ENCODE measurements at places on chromosomes 6 and 20.

GRCh38 chr6:16437984-16438383 is 199.6 kb downstream of the GMPR start:
- no peak for DNase-seq

DNA sequence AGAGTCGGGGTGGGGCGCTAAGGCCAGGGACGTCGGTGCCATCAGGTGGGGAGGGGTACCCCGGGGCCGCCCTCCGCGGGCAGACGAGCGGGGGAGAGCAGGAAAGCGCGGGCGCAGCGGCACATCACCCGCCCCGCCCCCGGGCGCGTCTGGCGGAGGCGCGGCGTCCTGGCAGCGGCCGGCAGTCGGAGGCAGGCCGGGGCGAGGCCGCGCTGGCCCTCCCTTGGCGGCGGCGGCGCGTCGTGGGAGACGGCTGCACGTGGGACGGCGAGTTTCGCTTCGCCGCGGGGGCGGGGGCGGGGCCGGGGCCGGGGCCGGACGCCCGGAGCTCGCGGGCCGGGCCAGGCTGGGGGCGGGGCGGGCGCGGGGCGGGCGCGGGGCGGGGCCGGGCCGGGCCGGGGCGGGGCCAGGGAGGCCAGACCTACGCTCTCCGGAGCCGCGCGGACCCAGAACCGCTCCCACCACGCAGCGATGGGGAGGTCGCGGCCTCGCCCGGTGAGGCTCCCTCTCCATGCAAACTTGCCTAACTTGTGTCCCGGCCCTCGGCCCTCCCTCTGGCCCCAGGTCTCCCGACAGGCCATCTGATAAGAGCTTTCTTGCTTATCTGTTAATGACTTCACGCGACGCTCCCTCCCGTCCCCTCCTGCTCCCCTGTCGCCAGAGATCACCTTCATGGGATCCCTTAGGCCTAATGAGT is 12.5 kb downstream of the ITPR3 start:
- no peak for DNase-seq

DNA sequence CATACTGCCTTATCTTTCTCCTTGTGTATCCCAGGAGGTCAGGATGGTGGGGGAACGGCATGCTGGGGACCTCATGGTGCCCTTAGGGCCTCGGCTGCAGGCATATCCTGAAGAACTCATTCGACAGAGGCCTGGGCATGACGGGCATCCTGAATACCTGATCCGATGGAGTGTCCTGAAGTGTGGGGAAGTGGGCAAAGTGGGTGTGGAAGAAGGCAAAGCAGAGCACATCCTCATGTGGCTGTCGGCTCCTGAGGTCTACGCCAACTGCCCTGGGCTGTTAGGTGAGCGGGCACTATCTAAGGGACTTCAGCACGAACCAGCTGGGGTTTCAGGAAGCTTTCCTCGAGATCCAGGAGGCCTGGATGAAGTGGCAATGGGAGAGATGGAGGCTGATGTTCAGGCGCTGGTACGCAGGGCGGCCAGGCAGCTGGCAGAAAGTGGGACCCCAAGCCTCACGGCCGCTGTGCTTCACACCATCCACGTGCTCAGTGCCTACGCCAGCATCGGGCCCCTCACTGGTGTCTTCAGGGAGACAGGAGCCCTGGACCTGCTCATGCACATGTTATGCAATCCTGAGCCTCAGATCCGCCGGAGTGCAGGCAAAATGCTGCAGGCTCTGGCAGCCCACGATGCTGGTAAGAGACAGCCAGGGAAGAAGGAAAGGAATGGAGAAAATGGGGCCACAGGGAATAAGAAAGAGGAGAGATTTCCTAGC is 2.4 kb downstream of the CUL9 start:
- no peak for DNase-seq

- peak; percentile 24 for DNase-seq
Measured at GRCh38 chr20:57223648-57224489, 42.6 kb downstream of the BMP7 start.

DNA sequence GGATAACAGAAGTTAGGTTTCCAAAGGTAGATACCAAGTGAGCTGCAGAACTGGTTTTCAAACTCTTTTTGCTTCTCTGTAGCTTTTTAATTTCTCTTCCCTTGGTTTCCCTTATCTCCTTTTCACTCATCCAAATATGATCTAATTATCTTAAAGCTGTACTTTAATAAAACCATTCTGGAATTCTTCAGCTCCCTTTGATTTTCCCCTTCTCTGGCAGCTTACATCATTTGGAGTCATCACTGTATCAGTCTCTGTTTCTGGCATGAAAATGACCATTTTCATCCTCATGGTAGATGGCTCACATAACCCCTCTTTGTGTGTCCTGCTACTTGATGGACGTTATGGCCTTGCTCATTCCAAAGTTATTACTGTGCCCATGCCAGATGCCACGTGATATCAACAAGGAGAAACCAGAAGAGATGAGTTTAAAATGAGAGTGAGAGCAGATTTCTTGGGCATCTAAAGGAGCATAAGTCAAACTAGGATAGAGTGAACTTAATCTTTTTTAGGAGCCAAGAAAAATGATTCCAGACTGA is 620.2 kb downstream of the QKI start:
- no peak for DNase-seq

GRCh38 chr6:166419286-166419685 is 36.5 kb upstream of the MPC1 start:
- DNase-seq: peak; percentile 49

DNA sequence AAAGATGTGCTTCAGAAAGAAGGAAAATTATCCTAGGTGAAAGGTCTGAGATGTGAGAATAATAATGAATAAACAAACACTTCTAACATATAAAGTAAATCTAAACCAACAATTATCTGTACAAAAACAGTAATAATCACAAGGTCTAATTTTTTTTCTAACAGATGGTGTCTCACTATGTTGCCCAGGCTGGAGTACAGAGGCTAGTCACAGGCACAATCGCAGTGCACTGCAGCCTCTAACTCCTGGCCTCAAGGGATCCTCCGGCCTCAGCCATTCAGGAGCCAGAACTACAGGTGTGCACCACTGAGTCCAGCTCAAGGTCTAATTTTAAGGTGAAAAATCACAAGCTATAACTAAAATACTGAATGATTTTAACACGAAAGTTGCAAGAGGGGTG is 17.0 kb upstream of the ZC3H12D start:
- DNase-seq: no peak

- DNase-seq: no peak
Measured at GRCh38 chr20:19284400-19285178, 72.1 kb downstream of the SLC24A3 start.

DNA sequence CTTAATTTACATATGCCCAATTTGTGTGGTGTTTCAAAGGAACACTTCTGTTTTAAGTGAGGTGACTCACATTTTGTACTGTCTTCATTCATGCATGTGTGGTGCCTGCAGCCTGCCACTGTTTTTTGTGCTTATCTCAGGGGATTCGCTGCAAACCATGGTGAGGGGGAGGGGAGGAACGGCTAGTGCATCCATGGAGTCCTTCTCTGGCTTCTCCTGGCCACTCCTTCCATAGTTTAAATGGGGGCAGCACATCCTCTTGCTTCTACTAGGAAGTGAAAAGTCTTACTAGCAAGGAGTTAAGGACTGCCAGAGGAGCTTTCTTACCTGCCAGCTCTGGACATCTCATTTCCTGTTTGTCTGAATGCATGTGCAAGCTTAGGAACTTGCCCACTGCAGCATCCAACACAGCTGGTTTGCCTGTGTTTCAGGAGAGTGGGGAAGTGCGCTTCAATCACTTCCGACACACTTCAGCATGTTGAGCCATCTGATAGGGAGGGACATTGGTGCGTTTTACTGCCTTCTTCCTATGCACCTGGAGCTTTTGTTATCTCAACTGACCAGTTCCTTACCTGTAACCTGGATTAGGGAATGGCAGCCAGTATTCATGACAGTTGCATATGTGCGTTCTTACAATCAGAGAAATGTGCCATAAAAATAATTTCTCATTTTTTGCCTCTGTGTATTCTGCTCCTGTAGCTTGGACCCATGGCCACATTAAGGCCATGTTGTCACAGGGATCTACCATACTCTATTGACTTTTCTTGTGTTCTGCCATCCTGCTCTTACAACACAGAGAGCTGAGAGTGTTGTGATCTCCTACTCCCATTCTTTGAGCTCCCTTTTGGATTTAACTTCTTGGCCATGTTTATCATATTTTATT is 211.3 kb downstream of the ARID1B start:
- no peak for DNase-seq

DNA sequence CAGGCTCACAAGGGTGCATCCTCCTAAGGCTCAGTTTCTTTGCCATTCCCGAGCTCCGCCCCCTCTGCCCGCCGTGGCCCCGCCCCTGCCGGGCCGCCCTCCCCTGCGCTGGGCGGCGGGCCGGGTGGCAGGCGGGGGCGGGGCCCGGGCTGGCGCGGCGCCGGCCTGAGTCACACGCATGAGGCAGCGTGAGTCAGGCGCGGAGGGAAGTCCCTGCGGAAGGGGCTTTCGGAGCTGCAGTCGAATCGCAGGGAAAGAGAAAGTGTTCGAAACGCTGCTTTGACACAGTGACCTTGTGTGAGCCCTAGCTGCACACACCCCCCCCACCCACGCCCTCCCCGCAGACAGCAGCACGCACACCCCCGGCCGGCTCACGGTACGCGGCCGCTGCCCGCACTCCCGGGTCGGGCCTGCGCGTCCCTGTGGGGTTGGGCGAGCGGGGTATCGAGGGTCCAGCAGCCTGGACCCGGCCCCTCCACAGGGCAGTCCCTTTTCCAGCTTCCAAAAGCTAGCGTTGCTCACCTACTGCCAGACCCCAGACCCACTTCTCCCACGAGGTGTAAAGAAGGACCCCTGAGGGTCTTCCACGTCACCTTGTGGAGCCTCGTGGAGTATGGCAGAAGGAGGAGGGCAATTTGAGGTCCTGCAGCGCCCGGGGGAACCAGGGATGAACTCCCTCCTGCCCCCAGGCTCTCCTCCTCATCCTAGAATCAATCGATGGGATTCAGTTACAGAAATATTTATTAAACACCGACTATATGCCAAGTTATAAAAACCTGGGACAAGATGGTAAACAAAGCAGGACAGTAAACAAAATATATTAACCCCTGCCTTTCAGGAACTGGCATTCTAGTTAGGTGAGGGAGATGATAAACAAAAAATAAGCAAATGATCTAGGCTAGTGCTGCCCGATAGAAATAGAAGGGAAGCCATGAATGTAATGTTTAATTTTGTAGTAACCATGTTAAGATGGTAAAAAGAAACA is 12.4 kb upstream of the HMGA1 start:
- peak; percentile 84 for DNase-seq

GRCh38 chr6:146426516-146426915 is 117.1 kb upstream of the RAB32 start:
- no peak for DNase-seq

DNA sequence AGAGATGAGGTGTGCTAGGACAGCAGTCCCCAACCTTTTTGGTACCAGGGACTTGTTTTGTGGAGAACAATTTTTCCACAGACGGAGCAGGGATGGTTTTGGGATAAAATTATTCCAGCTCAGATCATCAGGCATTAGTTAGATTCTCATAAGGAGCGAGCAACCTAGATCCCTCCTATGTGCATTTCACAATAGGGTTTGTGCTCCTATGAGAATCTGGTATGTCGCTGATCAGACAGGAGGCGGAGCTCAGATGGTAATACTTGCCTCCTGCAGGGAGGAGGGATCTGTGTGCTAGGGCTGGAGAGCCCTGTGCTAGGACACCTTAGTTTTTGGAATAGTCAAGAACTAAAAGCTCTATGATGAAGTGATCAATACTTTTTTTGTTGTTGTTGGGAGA is 2.5 kb downstream of the SMIM13 start:
- peak; percentile 29 for DNase-seq

- DNase-seq: no peak
Measured at GRCh38 chr20:53937929-53938367, 132.4 kb downstream of the BCAS1 start.

DNA sequence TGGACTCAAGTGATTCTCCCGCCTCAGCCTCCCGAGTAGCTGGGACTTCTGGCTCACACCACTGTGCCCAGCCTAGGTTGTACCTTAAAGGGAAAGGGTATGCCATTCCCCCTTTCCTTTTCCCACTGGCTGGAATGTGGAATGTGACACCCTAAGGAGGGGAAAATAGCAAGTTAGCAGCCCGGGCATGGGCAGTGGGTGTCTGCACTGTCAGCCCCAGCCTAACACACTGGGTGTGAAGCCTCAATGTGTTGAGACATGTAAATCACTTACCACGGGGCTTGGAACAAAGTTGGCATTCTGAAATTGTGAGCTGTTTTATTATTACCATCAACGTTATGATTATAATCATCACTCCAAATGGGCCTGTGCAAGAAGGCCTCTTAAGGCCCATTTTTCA is 80.8 kb upstream of the PTPN1 start:
- peak; percentile 66 for DNase-seq

- DNase-seq: peak; percentile 41
Measured at GRCh38 chr6:109008537-109009235, 86.0 kb downstream of the SESN1 start.

DNA sequence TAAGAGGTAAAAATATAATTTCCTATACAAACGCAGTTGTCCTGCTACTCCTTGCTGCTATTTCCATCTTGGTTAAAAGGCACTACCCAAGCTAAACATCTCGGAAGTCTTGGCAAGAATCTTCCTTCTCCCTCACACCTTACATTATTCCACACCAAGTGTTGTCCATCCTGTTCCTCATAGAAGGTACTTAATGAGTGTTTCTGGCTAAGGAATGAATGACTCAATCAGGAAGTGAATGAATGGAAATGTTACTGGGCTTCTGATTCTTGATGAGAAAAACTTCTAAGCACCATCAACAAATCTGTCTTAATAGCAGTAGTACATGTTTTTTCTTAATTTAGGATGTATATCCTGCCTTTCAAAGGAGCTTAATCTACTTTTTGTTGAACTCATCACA is 40.6 kb upstream of the RSPO3 start:
- no peak for DNase-seq

- no peak for DNase-seq
Measured at GRCh38 chr6:121885399-121886152, 450.1 kb downstream of the GJA1 start.

DNA sequence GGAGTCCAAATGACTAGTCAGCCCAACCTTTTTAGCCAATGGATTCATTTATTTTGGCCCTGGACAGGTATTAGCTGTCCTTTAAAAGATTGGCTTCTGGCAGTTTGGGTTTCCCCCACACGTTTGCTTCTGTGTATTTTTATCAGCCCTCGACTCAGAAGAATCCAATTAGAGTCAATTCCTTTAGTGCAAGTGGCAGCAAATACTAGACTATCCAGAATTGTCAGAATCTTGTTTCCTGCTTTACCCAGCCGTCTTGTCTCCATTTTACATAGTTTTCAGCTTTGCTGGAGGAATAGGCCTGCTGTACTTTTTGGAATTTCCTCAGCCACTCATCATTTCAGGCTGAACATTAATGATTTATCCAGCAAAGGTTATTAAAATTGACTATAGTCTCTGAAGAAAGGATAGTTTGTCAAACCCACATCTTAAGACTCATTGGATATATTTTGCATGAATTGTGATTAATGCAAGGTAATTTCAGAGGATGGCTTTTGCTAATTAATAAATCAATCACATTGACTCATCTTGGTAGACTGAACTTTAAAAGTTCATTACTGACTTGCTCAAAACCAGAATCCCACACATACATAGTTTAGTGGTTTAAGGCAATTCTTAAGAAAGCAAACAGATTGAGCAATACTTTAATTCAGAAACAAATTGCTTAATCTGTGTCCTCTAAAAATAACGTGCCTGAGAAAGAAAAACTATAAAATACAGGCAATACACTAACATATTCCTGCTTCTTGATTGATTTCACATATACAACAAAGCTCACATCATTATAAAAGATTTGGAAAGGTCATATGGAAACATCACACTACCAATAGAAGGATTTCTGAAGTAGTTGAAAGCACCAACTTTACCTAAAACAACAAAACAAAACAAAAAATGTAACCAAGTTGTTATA is 62.9 kb upstream of the ZNF217 start:
- DNase-seq: no peak

- no peak for DNase-seq
Measured at GRCh38 chr20:55776176-55776575, 229.1 kb downstream of the CBLN4 start.
